ENCODE measurements at places on chromosomes 16 and 17.

DNA sequence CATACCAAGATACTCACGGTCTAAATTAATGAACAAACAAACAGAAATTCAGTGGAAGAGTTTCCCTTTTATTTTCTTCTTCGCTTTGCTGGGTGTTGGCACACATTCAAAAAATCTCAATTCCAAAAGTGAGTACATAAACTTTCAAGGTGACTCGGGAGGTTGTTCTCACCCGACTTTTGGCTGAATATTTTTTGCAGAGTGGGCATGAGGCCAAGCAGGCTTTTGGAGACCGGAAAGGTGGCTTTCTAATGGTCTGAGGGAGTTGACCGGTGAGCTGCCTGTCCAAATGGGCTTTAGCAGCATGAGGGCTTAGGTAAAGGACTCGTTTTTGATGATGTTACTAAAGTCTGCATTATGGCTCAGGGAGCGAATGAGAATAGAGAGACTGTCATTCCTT lies 318.7 kb downstream of the CPPED1 start:
- no peak for DNase-seq

DNA sequence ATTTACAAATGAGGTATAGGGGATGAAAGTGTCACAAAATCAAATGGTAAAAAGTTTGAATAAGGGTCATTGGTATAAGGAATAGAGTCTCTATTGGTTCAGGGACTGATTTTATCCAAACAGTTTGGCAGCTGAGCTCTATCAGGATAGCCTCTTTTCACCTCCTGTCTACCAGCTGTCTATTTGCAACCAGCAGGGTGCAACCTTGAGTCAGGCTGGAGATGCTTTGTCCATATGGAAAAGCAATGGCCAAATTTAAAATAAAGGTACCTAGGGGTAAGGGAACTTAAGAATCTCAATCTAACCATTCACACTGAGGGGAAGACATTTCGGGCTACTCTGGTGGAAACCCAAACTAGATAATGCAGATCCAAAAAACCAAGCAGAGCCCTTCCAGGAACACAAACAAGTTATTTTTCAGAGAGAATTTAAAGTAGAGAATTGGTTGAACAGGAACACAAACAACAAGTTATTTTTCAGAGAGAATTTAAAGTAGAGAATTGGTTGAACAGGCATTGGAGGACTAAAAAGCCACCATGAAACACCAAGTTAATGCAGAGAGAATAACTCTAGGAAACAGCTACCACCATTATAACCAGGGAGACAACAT lies 12.6 kb upstream of the CA10 start:
- DNase-seq: peak; percentile 42

DNA sequence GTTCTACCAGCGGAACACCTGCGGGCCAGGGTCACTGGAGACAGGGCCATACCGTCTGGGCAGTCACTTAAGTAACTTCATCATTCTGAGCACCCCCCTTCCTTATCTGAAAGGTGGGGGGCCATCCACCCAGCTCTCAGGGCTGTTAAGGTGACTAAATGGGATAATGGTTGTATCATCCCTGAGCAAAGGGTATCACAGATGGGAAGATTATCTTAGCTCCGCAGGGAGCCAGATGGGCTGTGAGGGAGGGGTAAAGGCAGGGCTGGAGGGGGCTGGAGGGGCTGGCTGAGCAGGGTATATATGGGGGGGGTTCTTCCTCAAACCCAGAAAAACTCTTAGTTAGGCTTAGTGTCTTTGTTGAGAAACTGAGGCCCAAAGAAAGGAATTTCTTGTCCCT lies 2.9 kb upstream of the CACNA1G start:
- no peak for DNase-seq

DNA sequence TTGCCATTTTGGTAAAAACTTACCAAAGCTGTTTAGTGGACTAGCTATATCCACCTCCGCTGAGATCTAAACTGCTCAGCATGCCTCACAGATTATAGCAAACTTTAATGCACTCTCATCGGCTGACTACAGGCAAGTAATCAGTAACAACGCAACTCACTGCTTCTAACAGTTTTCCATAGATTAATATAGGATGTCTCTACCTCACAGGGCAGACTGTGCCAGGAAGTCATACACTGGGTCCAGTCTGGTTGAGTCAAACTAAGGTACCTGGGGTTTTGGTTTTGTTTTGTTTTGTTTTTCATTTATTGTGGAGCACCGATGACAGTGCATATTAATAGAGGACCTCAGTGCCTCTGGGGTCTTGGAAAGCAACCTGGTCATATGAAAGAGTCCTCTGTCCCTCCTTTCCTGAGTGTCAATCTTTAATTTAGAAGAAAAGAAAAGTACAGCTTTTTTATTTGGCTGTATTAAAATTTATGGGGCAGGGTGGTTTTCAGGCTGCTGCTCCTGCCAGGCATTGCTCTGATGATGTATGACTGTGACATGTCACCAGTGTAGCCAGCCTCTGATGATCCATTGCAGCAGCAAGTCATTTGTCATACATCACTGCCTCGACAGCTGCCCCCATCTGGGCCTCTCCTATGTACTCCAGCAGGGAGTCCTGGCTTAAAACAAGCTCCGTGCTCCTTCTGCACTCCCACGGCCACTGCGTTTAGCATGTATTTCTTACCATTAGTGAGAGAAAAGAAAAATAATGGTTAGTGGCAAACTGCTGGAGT lies 854.1 kb downstream of the KCNJ2 start:
- no peak for DNase-seq

- DNase-seq: peak; percentile 19
Measured at GRCh38 chr17:75647921-75648320, 14.7 kb downstream of the SMIM5 start.

DNA sequence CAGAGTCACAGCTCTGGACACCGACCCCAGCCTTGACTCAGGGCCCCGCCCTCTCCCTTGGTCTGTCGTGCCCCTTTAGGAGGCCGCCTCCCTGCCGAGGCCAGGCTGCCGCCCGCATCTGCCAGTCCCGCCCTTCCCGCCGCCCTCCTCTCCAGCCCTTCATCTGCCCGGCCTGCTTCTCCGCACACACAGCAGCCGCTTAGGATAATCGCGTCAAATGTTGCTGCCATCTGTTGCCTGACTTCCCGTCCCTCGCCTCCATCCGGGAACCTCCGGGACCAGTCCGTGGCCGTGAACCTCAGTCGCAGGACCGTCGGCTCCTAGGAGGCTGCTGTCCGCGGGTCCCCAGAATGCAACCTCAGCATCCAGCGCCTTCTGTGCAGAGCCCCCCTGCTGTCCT lies 11.9 kb downstream of the GSE1 start:
- DNase-seq: no peak

GRCh38 chr17:17069849-17070248 lies 27.6 kb downstream of the MPRIP start:
- no peak for DNase-seq

GRCh38 chr17:7654832-7655540 lies 4.3 kb downstream of the ATP1B2 start:
- DNase-seq: no peak

DNA sequence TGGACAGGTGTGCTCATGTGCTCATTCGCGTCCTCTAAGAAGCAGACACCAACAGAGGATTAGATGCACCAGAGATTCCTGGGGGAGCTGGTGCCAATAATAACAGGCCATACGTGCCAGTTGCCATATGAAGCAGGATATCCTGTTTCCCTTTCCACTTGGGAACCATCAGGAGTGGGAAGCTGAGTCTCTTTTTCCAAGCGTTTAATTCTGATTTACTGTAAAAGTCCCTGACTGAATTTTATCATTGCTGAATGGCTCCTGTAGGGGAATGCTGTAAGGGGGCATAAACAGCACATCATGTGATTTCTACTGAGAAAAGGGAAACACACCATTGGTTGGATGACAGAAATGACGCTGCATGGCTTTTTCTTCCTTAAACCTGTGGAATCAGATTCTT lies 113.3 kb downstream of the IRF8 start:
- no peak for DNase-seq

DNA sequence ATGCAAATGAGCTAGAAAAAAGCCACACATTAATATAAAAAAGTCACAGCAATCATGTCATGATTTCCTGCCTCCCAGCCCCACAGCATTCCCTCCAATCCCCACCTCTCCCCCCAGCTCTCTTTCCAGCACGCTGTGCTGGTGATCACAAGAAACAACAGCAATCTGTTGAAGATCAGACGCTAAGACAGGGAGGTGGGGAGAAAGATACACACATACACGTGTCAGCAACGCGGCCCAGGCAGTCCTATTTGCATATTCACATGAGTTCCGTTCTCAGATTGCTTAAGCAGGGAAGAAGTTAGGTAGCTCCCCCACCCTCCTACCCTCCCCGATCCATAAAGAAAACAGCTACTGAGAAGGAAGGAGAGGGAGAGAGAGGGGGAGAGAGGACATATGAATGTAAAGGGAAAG lies 405.5 kb upstream of the PSMD7 start:
- DNase-seq: peak; percentile 4

DNA sequence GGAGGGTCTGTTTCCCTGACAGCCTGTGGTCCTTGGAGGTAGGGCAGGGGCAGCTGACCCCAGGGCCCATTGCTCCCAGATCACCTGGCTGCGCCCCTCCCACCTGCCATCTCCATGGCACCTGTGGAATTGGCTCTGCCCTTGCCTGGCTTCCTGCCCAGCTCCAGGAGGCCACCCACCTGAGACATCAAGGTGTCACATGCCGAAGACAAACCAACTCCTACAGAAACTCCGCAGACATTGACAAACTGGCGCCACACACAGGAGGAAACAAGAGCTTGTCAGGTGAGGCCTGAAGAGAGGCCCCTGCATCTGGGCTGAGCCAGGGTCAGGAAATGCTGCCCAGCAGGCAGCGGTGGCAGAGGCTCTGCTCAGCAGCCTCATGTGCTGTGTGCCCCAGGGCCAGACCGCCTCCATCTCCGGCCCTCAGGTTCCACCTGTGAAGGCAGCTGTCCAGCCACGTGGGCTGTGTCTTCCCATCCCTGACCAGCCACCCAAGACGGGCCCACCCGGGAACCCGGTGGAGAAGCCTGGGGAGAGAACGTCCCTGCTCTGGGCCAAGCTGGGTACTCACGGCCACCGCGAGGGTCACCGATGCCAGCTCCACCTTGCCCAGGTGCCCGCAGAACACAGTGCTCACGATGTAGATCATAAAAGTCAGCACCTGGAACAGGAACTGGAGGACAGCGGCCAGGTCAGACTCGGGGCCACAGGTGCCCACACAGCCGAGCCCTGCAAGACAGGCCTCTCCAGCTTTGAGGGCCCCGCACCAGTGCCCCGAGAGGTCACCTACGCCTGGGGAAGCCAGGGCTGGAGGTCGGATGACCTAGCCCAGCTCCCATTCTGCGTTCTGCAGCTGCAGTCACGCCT lies 1.6 kb downstream of the SLC47A2 start:
- DNase-seq: no peak

DNA sequence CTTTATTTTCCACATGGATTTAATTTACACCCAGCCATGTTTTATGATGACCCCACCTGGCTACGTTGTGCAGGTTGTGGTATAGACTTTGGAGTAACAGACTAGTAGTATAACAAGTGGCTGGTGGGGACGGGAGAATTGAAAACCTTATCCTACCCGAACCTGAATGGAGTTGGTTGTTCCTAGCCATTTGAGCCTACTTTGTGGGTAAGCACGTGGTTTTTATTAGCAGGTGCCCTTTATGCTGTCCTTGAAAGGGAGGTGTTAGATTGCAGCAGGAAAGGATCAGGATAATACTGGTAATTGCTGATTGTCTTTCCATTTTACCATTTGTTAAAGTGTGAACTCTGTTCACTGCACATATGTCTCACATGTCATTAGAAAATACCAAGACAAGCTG lies 31.9 kb upstream of the PHAF1 start:
- no peak for DNase-seq

DNA sequence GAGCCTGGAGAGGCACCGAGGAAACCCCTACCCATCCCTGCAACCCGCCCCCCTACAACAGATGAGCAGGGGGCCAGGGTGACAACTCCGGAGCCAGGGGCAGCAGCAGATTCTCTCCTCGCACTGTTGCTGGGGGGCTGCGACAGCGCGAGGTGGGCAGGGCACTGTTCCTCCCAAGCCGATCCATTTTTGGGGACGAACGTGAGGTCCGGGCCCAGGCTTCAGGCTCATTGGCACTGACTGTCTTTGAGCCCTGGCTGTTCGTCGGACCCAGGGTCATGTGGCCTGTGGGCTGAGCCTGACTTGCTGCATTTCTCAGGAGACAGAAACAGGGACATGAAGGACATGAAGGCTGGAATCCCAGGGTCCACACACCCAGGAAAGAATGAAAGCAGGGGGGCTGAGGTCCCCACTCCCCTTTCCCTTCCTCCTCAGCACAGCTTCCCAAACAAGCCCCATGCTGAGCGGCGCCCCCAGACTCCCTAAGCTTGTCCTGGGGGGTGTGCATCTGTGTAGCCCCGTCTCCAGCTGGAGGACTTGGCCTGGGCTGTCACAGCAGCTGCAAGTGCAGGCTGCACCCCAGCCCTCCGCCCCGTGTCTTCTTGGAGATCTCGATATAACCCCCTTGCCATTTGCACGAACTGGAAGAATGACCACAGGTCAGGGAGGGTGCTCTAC lies 18.7 kb downstream of the CEP295NL start:
- no peak for DNase-seq

GRCh38 chr17:8904686-8905085 lies 37.2 kb upstream of the PIK3R6 start:
- DNase-seq: no peak

DNA sequence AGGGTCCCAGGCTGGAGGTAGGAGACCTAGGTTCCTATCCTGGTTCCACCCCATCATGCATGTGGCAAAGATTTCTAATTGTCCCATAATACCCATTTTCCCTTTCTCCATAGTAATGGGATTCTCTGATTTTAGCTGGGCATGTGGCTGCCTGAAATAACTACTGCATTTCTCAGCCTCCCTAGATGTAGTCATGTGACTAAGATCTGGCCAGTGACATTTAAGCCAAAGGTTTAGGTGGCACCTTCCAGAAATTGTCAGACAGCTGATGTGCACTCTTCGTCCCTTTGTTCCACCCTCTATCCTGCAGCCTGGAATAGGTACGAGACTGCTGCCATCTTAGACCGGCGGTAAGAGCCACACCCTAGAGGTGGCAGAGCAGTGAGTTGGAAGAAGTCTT lies 8.2 kb downstream of the NXPH3 start:
- no peak for DNase-seq

DNA sequence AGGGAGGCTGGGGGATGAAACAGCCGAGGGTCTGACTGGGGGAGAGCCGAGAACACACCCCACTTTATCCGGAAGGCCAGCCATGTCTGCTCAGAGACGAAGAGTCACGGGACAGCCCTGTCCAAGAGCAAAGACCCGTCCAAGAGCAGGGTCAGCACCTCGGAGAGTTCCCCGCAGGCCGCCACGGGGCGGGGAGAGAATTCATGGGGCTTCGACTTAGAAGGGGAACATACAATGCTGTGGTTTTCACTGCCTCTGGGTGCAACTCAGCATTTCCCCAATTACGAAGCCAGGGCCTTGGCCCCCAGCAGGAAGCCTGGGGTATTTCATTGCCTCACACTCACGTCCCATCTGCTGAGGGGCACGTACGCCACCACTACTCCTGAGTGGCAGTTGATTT lies 59.3 kb downstream of the JPH3 start:
- no peak for DNase-seq

GRCh38 chr16:81767987-81768592 lies 11.0 kb upstream of the PLCG2 start:
- no peak for DNase-seq

Measured in mucosa of descending colon (tissue), 3 donors.